T-cell (primary cell): ENCODE measurements at places on chromosomes 3 and 15.

GRCh38 chr3:171658841-171659240 lies 151.4 kb downstream of the PLD1 start:
- no peak for DNase-seq

- DNase-seq: no peak
These were observed 33.8 kb downstream of the SCAP start for GRCh38 chr3:47441796-47442551.

- DNase-seq: no peak
These were observed 43.0 kb downstream of the OXNAD1 start for GRCh38 chr3:16307832-16308531.

DNA sequence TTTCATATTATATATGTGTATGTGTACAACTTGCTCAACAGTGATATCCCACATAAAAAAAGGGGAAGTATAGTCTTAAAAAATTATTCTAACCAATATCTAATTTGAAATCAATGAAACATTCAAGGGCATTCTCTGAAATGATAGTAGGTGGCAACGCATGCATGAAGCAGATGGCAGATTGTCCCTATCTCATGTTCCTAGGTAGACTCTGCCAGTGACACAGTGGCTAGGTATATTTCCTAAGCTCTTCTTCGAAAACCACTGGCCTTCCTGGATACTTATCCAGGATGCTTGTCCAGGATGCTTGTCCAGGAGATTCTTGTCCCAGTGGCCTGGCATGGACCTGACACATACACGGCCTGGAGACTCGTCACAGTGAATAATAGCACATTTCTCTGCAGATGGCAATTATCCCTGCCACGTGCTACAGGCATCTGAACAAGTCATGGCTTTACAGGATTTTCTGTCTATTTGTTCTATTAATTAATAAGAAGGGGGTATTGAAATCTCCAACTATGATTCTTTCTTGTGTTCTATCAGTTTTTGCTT lies 54.9 kb downstream of the OCA2 start:
- no peak for DNase-seq

DNA sequence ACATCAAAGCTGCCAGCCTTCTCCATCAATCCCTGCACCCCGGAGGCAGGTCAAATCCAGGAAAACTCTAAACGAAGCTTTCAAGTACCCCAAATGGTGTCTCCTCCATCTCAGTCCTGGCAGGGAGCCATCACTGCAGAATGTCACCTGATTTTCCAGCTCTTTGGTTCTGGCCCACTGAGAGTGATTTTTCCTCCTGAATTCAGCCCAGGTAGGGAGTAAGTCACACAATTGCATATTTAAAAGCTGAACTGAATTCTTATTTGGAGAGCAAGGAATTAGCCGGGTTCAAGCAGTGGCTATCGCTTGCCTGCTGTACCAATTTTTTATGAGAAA lies 5.3 kb downstream of the RFTN1 start:
- no peak for DNase-seq

DNA sequence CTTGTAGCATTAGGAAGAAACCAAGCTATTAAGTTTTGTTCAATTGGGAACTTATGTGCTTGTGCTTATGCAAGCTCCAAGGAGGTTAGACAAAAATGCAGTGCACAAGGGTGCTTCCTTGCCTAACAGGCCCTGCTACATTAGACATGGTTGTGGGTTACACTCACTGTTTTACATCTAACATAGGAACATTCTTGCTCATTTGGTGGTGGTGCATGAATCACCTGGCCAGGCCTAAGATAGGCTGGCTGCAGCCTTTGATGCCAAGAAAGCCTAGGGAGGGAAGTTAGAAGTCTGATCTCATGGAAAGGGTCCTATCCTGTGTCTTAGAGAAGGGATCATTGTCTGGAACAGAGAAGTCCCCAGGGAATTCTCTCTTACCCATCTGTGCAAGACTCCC lies 43.5 kb downstream of the CA12 start:
- DNase-seq: no peak

- no peak for DNase-seq
These were observed 27.6 kb upstream of the NPHP3 start for GRCh38 chr3:132749786-132750185.

DNA sequence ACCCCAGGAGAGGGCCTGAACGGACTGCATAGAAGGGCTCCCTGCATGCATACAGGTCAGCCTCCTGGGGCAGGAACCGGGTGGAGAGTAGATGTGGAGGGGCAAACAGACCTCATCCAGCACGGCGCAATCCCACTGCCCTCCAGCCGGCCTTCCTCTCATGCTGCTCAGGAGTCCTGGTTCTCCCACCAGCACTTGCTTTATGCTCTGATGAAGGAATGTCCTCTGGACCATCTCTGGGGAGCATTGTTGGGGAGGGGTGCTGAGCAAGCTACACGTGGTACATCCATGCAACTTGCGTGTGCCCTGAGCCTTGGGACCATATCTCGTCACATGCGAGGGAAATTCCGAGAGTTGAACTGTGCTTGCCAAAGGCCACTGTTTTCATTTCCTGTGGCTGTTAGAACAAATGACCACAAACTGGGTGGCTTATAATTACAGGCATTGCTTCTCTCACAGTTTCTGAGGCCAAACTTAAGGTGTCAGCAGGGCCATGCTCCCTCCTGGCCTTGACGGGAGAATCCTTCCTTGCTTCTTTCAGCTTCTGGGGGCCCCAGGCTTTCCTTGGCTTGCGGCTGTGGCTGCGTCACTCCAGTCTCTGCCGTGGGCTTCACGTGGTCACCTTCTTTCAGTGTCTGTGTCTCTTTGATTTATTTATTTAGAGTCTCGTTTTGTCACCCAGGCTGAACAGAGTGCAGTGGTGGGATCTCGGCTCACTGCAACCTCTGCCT lies 12.2 kb downstream of the SELENOS start:
- DNase-seq: no peak

DNA sequence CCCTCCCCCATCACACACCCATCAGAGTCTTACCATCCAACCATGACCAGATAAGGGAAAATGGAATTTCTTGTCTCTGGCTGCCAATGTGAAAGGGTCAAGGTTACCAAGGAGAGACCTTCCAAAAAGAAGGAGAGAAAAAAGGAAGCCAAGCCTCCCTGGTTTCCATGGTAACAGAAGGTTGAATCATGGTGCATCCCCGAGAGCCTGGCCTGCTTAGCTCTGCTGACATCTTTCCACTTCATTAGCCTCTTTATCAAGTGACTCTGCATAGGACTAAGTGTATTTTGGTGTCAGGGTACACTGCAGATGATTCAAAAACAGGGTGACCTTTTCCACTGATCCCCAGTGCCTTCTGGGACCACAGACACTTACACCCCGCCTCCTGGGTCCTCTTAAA lies 225.7 kb upstream of the PPP2R3A start:
- no peak for DNase-seq

GRCh38 chr15:59993950-59994401 lies 10.1 kb upstream of the FOXB1 start:
- DNase-seq: no peak

- no peak for DNase-seq
These were observed 5.0 kb downstream of the WNT7A start for GRCh38 chr3:13874891-13875290.

DNA sequence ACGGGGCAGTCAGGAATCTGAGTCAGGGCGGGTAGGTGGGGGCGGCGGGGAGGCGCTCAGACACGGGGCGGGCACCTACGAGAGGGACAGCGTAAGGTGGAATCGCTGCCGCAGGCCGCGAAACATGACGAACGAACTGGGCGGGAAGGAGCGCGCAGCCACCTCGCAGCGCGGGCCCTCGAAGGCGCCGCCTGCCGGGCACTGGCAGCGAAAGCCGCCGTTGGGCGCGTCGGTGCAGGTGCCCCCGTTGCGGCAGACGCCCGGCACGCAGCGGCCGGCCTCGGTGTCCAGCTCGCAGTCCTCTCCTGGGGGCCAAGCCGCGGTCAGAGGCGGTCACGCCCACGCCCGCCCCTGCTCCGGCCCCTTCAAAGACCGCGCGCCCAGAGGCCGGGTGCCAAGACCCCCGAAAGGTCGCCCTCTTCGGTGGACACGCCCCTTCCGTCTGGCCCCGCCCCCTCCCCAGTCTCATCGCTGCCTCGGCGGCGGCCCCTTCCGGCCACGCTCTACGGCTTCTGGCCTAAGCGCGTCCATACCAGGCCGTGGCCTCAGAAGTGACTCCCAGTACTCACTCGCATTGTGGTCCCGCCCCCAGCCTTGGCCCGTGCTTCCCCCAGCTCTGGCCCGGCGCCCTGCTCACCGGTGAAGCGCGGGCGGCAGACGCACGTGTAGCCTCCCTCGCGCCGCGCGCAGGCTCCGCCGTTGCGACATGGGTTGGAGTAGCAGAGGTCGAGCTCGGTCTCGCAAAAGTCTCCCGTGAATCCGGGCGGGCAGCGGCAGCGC lies 6.4 kb downstream of the CELSR3 start:
- peak; percentile 88 for DNase-seq

- no peak for DNase-seq
These were observed 131.0 kb downstream of the IL5RA start for GRCh38 chr3:2978977-2979732.

DNA sequence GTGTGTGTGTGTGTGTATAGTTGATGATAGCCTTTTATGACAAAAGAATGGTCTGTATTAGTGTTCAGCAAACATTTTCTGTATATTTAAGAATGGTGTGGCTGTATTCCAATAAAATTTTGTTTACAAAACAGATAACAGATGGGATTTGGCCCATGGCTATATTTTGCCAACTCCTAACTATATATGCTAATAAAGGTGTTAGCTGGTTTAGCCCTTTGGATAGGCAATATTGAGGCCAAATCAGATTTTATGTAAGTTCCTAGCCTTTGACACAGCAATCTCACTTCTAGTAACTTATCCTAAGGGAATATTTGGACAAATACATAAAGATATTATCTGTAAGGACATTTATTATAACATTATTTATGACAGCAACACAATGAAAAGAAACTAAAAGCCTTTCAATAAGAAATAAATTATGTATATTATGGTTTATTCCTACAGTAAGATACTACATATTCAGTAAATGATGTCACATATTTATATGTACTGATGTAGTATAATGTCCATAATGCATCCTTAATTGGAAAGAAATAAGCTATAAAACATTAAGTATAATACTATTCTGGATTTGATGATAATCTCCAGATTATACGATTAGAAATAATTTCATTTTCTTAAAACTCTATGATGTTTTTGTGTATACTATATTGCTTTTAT lies 264.0 kb downstream of the RBMS3 start:
- no peak for DNase-seq

DNA sequence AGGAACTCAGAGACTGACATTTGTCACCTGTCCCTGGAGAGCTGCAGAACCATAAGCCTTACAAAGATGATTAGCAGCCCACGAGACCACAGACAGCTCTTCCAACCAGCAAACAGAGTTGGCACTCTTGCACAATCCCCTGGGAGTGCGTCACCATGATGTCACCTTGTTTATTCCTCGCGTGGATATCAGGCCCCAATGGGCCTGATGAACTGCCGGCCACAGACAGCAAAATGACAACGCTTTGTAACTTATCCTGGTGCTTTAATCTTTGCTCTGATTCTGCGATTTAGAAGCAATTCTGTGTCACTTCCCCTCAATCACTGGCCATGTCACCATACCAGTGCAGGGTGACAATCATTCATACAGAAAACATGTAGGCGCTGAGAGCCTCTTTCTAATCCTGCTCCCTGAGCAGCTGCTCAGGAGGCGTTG lies 89.2 kb downstream of the TAMM41 start:
- DNase-seq: no peak

DNA sequence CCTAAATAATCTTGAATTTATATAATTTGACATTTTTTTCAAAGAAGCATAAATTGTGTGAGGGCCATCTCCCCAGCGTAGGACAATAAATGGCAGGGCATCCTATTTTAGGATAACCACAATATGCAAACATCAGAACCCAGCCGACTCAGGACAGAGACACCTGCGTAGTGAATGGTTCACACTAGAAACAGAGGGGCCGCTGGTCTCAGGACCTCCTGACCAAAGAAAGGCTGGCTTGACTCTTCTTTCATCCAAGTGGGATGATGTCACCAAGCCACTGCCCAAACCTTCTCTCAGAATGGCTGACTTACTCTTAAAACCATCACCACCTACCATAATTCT lies 162.1 kb downstream of the FOXP1 start:
- no peak for DNase-seq

GRCh38 chr3:27939521-27939920 lies 217.4 kb upstream of the EOMES start:
- no peak for DNase-seq

- DNase-seq: no peak
These were observed 72.4 kb upstream of the BBX start for GRCh38 chr3:107450254-107450893.

DNA sequence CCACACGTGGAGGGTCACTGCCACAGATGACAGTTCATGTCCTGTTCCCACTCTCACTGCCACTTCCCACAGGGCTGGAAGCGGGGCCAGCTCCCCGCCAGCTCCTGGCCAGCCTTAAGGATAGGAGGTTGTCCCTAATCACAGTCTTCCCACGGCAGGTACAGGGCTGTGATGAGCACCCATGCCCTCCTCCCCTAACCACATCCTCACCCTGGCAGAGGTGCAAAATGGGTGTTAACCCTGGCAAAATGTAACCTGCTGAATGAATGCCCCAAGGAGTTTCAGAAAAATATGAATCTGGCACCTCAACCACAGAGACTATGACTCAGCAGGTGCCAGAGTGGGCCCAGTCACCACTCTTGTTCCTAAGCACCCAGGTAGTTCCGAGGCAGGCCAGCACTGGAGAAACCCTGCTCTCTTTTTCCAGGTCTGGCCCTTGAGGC lies 185.1 kb upstream of the TPM1 start:
- no peak for DNase-seq

- no peak for DNase-seq
These were observed at the start of gene ABCF3 for GRCh38 chr3:184186184-184186901. TSS of gene ABCF3 (plus strand) at chr3:184186199. CDS start at chr3:184186208, 9 bp downstream.

- DNase-seq: no peak
These were observed 282.1 kb downstream of the THSD4 start for GRCh38 chr15:71397377-71397776.

DNA sequence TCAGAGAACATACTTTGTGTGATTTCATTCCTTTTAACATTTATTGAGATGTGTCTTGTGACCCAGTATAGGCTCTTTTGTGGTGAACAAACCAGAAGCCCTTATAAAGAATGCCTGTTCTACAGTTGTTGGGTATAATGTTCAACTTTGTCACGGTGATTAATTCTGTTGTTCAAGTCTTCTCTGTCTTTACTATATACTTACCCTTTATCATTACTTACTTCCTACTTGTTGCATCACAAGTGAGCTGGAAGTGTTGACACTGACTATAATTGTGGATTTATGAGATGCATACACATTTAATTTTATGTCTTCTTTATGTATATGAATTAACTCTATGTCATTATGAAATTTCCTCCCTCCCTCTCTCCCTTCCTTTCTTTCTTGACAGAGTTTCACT lies 59.7 kb upstream of the TBL1XR1 start:
- DNase-seq: no peak

- no peak for DNase-seq
These were observed 38.6 kb upstream of the SLC25A26 start for GRCh38 chr3:66182246-66182645.

- no peak for DNase-seq
These were observed 74.2 kb upstream of the ICE2 start for GRCh38 chr15:60553163-60553562.

GRCh38 chr3:111831840-111832239 lies 27.2 kb upstream of the PHLDB2 start:
- no peak for DNase-seq

GRCh38 chr15:58146749-58147148 lies 8.6 kb downstream of the AQP9 start:
- DNase-seq: no peak

GRCh38 chr3:20648294-20648693 lies 462.3 kb upstream of the SGO1 start:
- no peak for DNase-seq

GRCh38 chr3:79086514-79086913 lies 681.3 kb downstream of the ROBO1 start:
- DNase-seq: no peak

GRCh38 chr15:78695854-78696253 lies 54.8 kb upstream of the CHRNB4 start:
- DNase-seq: no peak
